ENCODE measurements at places on chromosomes 3 and 15.

DNA sequence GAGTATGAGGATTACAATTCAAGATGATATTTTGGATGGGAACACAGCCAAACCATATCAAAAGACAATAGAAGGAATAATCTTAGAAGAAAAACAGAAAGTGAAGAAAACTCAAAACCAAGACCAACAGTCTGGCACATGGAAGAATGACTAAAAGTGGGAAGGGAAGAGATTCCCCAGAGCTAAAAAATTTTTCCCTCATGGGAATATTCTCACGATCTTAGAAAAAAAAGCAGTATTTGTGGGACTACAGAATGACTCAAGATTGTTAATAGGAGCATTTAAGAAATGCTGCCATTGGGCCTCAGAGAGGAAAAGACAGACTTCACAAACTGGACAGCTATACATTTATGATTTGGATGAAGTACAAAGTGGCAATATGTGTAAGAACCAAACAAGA, 18.3 kb downstream of the OSTN start:
- no peak for DNase-seq

DNA sequence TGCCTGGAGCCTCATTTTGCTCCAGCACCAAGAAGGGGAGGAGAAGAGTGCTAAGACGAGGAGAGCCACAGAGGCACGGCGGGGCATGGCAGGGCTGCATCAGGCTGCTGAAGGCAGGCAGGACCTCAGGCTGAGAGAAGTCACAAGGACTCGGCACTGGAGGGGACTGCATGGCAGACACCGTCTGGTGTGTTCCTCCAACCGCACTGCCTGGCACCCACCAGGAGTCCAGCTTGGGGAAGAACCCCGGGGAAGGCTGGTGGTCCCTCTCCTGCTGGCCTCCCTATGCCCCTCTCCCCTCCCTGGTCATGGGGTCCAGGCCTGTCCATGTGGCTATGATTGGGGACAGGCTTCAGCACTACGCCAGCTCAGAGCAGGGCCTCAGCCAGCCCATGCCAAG, 153.2 kb upstream of the MEF2A start:
- DNase-seq = no peak

GRCh38 chr15:29676961-29677402, 145.3 kb downstream of the TJP1 start:
- DNase-seq = no peak

DNA sequence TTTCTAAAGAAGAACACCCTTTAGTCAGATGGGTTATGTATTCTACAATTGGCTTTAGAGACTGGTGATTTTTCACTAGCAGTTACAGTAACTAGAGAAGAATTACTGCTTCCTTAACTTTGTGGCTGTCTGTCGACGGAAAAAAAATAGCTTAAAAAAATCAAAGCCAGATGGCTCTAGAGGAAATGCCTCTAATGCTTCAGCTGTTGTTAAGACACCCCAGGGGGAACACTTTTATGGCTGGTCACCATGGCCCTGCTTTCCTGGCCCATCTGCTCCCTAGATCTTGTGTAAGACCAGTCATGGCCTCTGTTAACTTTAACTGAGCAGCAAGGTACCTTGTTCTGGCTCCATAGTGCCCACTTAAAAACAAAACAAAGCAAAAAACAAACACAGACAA, 198.6 kb upstream of the PLSCR5 start:
- DNase-seq = no peak

DNA sequence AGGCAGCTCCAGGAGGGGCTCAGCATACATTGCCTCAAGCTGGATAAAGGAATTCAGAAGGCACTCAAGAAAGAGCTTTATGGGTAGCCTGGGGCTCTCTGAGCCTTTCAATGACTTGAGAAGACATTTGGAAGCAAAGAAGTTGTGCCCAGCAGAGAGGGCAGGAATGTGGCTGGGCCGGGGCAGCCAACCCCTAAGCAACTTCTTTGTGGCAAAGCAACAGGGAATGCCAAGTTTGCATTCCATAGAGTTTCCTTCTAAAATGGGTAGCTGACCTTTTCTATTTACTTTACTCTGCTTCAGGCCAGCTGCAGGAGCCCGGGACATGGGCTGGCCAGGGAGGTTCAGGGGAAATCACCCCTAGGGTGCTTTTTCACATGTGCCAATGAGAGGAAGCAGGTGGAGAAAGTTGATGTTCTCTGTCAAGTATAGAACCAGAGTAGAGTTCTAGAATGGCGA, 45.6 kb downstream of the CCDC12 start:
- DNase-seq = no peak

DNA sequence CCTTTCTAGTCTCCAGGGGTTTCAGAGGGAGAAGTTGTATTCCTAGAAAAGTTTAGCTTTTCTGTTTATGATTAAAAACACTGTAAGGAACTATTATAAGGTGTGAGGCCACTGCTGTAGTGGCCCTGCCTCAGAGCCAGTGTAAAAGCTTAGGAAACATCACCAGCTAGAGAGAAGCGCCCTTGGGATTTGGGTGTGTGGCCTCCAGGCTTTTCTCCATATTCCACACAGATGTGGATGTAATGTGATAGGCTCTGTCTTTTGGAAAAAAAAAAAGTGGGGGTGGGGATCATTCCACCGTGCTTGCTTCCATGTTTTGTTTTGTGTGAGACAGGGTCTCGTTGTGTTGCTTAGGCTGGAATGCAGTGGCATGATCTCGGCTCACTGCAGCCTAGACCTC, 13.9 kb downstream of the SEC61A1 start:
- no peak for DNase-seq

DNA sequence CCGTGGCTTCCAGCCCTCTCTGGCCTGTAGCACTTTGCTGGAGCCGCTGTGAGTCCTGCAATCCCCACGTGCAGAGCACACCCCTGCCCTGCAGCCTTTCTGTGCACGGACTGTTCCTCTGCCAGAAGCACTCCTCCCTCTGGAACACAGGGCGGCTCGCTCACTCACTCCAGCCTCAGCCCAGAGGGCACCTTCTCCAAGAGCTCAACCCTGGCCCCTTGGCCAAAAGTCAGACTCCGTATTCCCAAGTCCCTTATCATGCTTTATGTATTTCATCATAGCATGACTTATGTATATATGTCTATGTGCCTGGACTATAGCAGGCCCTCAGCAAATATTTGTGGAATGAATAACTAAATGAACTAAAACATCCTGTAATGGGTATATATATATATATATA, 63.2 kb downstream of the ASB7 start:
- no peak for DNase-seq

DNA sequence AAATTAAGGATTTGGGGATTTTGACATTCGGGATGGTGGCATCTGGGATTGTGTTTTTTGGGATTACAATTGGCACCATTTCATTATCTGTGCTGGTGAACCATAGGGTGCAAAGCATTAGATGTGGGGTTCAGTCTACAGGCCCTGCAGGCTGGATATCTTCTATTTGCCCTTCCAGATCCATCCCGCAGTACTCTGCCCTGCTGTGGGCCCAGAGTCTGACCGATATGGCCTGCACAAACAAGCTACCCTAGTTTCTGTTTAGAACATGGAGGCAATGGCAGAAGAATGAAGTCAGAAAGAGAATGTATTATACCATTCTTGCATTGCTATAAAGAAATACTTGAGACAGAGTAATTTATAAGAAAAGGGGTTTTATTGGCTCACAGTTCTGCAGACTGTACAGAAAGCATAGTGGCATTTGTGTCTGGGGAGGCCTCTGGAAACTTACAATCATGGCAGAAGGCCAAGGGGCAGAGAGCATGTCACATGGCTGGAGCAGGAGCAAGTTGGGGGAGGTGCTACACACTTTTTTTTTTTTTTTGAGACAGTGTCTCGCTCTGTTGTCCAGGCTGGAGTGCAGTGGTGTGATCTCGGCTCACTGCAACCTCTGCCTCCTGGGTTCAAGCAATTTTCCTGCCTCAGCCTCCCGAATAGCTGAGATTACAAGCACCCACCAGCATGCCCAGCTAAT, 93.7 kb downstream of the NCEH1 start:
- no peak for DNase-seq

DNA sequence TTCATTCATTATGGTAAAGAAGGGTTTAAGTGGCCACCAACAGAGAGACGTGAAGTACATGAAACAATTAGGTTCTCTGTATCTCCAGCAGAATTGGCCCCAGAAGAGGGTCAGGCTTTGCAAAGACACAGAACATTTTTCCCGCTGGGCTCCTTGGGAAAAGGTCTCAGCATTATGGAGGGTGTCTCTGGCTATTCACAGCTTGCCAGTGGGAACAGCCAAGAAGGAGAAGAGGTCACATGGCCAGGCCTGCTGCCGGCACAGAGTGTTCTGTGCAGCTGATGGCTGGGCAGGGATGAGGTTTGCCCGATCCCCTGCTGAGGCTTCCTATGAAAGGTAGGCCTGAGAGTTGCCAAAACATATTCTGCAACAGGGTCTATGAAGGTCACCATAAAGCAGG, 77.8 kb upstream of the LPP start:
- peak; percentile 67 for DNase-seq

- DNase-seq = no peak
Measured at GRCh38 chr3:40073310-40074007, 236.0 kb upstream of the EIF1B start.

GRCh38 chr3:58487140-58487886, 4.6 kb upstream of the KCTD6 start:
- no peak for DNase-seq
